ENCODE measurements at places on chromosomes 12 and 14.
A peak's percentile ranks its signal among the peaks of the same experiment; 100 is the strongest.

DNA sequence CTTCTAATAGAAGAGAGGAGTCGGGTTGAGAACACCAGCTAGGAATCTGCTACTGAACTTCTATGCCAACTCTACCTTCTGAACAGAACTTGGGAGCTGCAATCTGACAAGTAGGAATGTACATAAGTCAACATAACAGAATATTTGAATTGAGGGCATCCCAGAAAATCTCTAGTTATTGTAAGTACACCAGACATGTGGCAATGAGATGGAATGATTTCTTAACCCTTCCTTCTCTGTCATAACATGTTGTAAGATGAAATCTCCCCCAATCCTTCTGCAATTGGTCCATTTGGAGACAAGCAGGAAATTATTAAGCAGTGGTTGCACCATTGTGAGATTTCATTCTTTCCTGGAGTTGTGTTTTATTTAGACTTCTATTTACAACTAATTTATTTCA is 68.7 kb upstream of the TMPO start:
- no peak for DNase-seq

DNA sequence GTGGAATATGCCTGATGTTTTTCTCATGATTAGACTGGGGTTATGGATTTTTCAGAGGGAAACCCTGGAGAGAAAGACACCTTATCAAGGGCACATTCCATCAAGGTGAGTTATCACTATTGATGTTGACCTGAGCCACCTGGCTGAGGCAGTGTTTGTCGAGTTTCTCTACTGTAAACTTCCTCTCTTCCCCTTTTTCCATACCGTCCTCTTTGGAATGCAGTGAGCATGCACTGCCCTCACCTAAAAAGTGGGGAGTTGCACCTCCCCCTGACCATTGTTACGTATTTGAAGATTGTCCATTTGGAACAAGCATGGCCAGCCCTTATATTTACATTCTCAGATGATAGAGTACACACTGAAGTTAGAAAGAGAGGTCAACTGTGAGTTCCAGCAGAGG is 53.9 kb upstream of the PWP1 start:
- no peak for DNase-seq

DNA sequence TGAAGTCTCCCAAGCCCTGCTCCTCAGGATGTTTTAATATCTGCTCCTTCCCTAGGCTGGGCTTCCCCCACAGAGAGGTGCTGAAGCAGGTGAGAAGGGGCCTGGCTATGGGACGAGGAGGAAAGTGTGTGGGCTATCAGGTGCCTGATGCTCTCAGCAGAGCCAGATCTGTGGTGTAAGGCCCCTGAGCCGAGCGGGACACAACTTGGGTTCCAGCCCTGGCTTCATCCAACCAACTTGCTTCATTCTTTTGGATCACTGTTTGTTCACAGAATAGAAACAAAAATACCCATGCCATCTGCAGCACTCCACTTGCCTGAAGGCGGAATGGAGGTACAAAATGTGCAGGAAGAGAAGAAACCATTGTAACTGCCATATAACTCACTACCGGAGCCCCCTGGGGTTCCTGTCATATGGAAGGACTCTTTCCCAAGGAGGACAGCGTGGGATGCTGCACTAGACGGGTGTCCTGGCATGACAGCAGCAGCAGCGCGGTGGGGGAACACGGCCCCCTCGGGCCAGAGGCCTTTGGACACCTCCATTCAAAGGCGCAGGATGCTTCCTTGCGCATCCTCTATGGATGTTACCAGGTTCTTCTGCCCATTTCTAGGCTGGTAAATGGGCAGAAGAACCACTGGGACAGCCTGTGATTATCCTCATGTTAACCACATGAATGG is 95.8 kb downstream of the CRACR2A start:
- no peak for DNase-seq

- DNase-seq, result no peak
These were observed 186.6 kb downstream of the PAX9 start for GRCh38 chr14:36848213-36848612.

DNA sequence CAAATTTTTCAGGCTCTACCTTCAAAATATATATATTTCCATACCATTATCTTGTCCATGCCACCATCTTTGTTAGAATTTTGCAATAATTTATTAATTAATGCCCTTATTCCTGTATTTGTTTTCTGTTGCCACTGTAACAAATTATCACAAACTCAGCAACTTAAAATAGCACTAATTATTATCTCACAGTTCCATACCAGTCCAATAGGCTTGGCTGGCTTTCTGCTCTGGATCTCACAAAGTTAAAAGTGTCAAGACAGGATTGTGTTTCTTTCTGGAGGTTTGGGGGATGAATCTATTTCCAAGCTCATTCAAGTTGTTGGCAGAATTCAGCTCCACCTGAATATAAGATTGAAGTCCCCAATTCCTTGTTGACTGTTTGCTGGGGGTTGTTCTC is 58.6 kb upstream of the SLC38A4 start:
- no peak for DNase-seq

DNA sequence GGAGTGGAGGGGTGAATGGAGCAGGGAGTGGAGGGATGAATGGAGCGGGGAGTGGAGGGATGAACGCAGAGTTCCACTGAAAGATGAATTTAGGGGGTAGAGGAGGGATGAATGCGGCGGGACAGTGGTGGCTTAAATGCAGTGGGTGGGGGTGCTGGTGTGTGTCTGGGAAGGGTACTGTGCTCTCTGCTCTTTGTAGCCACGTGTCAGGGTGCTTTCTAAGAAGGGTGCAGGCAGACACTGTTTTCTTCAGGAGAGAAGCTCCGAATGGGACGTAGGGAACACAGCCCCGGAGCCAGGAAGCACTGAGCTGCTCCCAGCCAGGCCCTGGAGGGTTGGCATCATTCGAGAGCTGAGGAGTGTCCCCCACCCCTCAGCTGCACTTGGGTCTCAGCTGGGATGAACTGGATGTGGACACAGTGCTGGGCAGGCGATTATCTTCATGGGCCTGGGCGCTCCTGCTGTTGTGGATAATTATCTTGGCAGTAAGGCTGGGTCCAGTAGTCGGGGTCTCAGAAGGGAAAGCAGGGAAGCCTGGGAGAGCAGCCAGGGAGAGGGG is 9.5 kb upstream of the CEP170B start:
- DNase-seq, result no peak

DNA sequence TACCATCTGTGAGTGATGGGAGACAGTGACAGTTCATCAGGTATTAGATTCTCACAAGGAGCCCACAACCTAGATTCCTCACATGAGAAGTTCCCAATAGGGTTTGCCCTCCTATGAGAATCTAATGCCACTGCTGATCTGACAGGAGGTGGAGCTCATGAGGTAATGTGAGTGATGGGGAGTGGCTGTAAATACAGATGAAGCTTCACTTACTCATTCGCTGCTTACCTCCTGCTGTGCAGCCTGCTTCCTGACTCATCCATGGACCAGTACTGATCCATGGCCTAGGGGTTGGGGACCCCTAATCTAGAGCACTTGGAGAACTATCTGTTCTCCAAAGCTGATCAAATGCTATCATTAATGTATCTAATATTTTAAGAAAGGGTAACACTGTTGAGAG is 17.7 kb downstream of the CLEC2D start:
- no peak for DNase-seq

DNA sequence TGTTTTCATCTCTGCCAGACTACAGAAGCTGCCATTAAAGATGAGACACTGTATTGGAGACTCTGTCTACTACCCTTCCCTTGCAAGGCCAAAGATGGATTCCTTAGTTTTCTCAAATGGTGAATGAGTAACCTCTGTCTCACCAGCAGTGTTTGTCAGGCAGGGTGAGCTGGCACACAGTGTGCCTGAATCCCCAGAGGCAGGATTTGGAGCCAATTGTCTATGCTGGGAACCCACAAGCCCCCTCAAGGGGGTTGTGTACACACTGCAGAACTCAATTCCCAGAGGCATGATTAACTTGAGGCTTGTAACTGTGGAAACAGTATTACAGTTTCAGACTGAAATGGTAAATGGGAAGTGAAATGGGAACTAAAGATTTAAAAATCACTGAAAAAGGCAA is 136.8 kb upstream of the PTPRB start:
- DNase-seq, result no peak

GRCh38 chr14:69814397-69814796 is 17.4 kb upstream of the SLC10A1 start:
- no peak for DNase-seq

GRCh38 chr12:47817272-47818006 is 2.3 kb downstream of the HDAC7 start:
- peak; percentile 28 for DNase-seq

GRCh38 chr12:31586728-31587127 is 4.2 kb downstream of the DENND5B start:
- no peak for DNase-seq

DNA sequence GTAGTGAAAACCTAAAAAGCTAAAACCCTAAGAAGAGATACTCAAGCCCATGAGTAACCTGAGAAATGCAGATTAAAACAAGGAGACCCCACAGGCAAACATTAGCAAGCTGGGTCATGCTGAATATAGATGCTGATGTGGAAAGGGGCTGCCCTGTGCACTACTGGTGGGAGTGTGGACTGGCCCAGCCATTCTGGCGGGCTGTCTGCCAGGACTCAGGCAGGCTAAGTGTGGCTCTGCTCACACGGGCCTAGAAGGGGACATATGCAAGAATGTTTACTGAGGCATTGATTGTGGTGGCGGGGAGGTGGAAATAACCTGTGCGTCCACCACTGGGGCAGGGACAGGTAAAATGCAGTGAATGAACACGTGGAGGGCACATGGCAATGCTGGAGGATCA is 48.3 kb downstream of the SPTB start:
- no peak for DNase-seq
